GM20000 (cell line): ENCODE measurements at places on chromosomes 3 and 15.

GRCh38 chr3:195921334-195921791 is 13.0 kb upstream of the TNK2 start:
- DNase-seq = no peak

GRCh38 chr15:57031605-57032004 is 113.2 kb downstream of the TCF12 start:
- peak; percentile 14 for DNase-seq

- no peak for DNase-seq
Measured at GRCh38 chr3:121942116-121942786, 48.0 kb downstream of the SLC15A2 start.

DNA sequence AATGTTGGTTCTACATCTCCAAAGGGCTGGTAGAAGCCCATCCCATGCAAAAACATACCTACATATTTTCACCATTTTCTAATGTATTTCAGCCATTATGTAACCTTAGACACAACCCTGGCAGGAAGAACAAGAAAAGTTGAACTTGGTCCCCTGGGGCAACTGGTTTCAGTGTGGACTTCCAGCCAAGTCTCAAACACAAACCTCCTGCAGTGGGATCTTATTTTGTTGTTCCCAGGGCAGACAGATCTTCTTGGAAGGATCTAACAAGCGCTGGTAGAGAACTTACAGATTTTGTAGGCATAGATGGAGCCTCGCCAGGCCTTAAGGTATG is 96.3 kb downstream of the ADAMTS17 start:
- DNase-seq = no peak

DNA sequence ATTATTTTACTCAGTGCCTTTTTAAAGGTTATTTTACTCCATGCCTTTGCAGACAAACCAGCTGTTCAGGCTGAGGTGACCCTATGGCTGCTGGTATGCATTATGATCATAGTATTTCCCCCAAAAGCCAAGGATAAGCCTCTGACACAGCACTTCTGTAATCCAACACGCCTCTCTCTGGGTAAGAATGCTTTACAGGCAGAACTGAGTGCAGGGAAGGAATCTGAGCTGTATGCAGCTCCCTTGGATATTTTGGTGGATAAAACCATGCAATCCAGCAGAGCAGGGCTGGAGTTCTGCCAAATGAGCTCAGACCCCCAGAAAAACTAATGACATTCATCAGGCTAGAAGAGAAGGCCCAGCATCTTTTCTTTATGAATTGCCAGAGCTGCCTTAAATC is 11.7 kb upstream of the MAP1A start:
- DNase-seq = no peak

- no peak for DNase-seq
Measured at GRCh38 chr3:185900228-185900627, 37.6 kb downstream of the TRA2B start.

GRCh38 chr3:11908981-11909698 is 62.5 kb upstream of the TAMM41 start:
- DNase-seq = no peak

DNA sequence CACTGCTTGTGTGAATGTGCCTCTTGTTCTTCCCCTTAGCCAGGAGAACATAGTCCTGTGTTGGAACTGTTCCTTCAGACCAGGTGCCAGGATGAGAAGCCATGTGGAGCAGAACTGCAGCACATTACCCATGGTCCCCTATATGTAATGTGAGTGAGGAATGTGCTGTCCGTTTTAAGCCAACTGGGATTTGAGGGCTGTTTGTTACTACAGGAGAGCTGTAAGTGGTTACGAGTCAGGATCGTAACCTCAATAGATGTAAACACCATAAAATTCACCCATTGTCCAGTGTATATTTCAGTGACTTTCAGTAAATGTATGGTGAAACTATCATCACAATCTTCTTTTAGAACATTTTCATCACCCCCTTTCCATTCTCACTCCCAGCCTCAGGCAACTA is 10.1 kb upstream of the SCAP start:
- no peak for DNase-seq

- DNase-seq = no peak
Measured at GRCh38 chr15:82110144-82110543, 64.3 kb upstream of the MEX3B start.
